ENCODE measurements at places on chromosomes 4 and X.

GRCh38 chr4:6506616-6507140 is 34.3 kb upstream of the PPP2R2C start:
- DNase-seq, result no peak

DNA sequence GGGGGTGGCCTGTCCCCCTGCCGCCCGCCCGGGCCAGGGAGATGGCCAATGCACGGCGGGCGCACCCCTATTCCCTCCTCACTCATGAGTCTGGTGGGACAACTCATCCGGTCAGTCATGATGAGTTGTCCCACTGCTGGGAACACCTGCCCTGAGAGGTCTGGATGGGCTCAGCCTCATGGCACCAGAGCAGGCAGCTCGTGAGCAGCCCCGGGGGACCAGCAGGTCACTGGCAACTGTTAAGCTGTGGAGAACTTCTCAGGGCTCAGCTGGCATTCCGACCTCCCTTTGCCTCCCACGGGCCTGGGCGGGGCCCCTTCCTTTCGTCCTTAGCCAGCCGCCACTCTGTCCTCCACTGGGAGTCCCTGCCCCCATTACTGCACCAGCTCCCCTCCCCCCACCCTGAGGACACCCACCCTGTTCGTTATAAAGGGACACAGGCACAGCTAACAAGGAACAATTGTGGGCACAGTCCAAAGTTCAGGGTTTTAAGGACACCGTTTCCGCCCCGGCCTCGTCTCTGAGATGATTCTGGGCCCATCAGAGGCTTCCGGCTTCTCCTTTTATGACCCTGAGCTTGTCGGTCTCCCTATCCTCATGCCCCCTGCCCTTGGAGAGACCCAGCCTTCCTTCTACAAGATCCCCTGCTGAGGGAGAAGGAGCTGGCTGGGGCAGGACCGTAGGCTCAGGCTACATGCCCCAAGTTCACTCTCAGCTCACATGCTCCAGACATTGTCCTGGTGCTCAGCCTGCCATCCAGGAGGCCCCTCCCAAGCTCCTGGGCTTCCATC is 14.6 kb upstream of the KIAA0232 start:
- DNase-seq, result no peak

GRCh38 chrX:69034451-69034850 is 130.8 kb downstream of the PJA1 start:
- DNase-seq, result no peak

- no peak for DNase-seq
Observed at GRCh38 chr4:83748711-83749110, 212.8 kb downstream of the GPAT3 start.

DNA sequence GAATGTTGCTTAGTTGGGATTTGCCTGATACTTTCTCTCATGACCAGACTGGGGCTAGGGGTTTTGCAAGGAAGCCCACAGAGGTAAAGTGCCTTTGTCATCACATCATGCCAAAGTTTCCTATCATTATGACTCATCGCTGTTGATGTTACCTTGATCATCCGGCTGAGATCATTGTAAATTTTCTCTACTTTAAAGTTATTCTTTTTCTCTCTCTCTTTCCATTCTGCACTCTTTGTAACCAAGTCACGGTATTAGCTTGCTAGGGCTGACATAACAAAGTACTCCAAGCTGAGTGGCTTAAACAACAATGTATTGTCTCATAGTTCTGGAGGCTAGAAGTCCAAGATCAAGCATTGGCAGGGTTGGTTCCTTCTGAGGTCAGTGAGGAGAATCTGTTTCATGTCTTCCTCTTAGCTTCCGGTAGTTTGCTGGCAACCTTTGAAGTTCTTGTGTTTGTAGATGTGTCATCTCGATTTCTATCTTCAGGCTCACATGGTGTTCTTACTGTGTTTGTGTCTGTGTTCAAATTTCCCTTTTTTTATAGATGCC is 113.0 kb downstream of the DTHD1 start:
- peak; percentile 51 for DNase-seq

DNA sequence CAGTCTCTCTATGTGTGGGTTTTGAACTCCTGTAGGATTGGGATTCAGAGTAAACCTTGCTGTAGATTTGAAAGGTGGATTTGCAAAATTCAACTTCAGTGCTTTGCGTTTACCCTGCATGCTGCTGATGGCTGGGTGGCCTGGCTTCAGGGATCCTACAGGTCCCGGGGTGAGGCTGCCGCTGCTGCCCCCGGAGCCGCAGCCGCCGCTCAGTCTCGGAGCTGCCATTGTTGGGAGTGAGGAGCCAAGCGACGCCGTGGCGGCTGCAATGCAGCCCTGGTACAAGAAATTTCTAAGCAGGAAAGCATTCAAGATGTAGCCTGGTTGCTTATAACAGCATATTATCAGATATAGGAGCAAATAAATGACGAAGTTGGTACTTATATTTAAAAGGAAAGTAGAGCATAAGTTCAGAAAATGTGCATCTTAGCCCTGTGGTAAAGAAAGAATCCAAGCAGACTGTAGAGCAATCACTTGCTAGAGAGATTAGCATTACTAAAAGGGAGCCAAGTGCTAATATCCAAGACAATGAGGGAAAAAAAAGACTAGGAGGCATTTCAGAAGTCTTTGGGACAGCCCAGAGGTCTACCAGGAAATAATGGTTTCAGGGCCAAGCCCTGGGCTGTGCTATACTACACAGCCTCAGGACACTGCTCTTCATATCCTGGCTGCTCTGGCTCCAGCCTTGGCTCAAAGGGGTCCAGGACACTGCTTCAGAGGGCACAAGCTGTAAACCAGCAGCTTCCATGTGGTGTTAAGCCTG is 36.9 kb upstream of the CHIC1 start:
- DNase-seq, result no peak

- peak; percentile 24 for DNase-seq
Observed at GRCh38 chrX:3638280-3638873, 75.1 kb downstream of the PRKX start.

GRCh38 chrX:132615391-132616131 is 126.7 kb upstream of the MBNL3 start:
- peak; percentile 40 for DNase-seq

DNA sequence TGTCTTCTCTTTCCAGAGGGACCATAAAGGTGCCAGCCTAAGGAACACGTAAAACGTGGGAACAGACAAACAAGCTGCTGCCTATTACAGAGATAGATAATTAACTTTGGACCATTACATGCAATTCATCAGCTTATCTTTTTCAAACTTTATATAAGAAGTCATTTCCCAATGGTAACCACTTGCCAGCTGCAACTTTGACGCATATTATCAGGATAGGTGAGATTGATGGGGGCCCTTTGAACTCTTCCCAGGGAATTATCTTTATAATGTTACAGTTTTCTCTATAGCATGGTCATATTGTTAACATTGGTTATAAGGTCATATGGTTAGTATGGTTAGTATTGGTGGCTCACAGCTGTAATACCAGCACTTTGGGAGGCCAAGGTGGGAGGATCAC is 94.1 kb upstream of the BMP2K start:
- DNase-seq, result no peak

DNA sequence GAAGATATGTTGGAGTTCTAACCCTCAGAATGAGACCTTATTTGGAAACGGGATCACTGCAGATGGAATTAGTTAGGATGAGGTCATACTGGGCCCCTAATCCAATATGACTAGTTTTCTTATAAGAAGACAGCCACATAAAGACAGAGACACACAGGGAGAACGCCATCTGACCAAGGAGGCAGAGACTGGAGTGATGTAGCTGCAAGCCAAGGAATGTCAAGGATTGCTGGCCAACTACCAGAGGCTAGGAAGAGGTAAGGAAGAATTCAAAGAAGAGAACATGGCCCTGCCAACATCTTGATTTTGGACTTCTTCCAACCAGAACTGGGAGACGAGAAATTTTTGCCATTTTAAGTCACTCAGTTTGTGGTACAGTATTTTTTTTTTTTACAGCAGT is 152.8 kb upstream of the DIPK2B start:
- no peak for DNase-seq

DNA sequence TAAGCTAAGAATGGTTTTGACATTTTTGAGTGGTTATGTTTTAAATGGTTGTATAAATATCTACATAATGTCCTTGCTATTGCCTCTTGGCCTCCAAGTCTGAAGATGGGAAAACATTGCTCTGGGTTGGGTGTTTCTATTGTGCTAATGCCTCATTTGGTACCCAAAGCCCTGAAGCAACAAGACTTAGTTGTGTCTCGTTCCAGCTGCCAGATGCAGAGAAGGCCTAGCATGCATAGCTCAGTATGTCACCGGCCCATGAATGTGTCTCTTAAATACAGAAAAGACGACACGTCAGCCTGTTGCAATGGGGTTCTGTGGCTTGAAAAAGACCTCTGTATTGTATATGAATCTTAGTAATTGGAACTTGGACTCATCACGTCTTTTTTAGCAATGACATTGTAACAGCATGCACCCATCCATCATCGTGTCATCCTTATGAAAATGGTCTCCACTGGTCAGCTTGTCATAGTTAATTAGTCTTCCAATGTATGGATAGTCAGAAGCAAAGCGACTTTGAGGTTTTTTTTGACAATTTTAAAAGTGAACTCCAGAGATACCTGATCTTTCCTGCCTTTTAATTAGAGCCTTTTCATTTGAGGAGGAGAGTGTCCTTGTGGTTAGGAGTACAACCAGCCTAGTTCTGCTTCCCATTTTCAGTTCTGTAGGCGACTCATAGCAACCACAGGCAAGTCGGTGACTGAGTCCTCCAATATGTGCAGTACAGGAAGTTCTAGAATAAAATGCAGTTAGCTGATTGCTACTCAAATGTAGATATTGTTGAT is 126.4 kb upstream of the GATB start:
- no peak for DNase-seq

DNA sequence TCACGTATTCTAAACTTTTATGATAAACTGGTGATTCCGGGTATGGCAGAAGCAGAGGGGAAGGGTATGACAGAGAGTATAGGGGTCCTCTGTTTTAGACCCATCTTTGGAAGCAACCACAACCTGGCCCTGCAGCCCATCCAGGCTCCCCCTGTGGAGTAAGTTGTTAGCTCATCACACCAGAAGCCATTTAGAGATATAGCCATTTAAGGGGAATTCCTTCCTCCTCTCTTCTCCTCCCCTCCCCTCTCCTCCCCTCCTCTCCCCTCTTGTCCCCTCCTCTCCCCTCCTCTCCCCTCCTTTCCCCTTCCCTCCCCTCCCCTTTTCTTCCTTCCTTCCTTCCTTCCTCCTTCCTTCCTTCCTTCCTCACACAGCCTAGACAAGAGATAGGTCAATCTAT is 197.3 kb upstream of the LDB2 start:
- DNase-seq, result no peak

DNA sequence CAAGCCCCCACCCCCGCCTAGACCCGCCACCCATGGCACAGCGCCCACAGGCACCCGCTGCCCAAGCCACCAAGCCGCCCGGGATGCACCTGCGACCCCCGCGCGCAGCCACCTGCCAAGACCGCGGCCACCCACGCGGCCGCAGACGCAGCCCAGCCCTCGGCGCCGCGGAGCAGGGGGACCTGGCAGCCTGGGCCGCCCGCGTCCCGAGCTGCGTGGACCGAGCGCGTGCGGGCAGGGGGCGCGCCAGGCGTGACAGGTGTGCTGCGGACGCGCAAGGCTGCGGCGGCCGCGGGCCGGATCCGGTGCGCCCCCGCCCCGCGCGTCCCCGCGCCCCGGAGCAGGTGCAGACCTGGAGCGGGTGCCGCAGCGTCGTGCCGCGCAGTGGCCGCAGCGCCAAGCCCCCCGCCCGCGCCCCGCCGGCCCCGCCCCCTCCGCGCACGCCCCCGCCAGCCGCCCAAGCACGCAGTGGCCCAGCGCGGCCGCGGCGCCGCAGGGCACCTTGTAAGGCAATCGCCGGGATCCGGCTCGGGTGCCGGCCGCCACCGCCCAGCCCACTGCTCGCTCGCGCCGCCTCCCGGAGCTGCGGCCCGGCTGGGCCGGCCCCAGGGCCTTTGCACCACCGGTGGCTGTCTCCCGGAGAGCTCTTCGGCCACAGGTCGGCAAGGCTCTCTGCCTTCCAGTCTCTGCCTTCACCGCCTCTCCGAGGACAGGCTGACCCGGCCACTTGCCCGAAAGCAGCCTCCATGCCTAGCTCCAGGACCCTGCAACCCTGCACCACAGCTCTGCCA is at the start of gene PNCK:
PNCK (minus strand) TSS at position 386 of the 791 bp plus-strand sequence. CDS start 737 bp downstream, outside the sequence.
- no peak for DNase-seq

DNA sequence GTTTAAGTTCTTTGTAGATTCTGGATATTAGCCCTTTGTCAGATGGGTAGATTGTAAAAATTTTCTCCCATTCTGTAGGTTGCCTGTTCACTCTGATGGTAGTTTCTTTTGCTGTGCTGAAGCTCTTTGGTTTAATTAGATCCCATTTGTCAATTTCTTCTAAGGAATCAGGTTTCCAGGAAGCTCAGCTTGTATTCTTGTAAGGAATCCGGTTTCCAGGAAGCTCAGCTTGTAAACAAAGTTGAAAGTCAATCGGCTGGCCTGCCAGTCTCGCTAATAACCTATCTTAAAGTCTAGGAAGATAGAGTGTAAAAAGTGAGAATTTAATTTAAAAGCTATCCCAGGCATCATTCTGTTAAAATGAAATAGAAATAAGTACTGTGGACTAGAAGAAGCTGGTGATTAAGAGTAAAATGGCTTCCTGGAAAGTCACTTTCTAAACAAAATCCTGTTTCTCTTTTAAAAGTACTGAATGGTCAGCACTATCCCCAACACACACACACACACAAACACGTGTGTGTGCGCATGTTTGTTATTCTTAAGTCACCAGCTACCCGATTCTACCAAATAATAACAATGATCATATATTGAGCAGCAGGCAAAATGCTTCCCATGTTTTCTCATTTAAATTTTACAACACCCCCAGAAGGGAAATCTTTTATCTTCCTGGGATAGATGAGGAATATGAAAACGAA is 171.7 kb downstream of the PAPSS1 start:
- DNase-seq, result no peak

DNA sequence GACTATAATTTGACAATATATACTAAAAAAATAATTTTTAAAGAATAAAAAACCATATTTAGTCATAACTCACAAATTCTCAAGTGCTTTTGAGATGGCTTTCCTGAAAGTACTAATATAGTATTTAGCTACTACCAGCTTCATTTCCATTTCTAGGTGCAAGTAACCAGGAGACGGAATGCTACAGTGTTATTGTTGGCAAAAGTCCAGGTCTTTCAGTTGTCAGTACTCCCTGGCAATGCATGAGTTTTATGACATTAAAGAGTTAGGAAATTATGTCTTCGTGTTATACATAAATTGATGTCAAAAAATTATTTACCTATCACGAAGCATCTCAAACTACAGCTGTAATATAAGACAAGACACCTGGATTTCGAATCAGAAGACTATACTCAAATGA is 45.0 kb downstream of the TMEM47 start:
- no peak for DNase-seq

- DNase-seq, result no peak
Observed at GRCh38 chr4:147829401-147830101, 97.7 kb downstream of the ARHGAP10 start.

GRCh38 chr4:25863831-25864418 is 1.1 kb upstream of the SEL1L3 start:
- no peak for DNase-seq

- DNase-seq, result no peak
Observed at GRCh38 chr4:52036886-52037530, 1.1 kb downstream of the SGCB start.

GRCh38 chr4:797066-797465 is 28.9 kb downstream of the CPLX1 start:
- DNase-seq, result no peak

DNA sequence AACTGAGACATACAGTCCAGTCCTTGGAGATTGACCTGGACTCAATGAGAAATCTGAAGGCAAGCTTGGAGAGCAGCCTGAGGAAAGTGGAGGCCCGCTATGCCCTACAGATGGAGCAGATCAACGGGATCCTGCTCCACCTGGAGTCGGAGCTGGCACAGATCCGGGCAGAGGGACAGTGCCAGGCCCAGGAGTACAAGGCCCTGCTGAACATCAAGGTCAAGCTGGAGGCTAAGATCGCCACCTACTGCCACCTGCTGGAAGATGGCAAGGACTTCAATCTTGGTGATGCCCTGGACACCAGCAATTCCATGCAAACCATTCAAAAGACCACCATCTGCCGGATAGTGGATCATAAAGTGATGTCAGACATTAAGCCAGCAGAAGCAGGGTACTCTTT is 20.4 kb upstream of the FRMPD3 start:
- peak; percentile 41 for DNase-seq

All from stimulated activated CD4-positive, alpha-beta T cell treated with anti-CD3 and anti-CD28 coated beads, Interleukin-4, amount 100 ng/mL, for 24 hours (primary cell).